Islet precursor cell (in vitro differentiated cells): ENCODE measurements at places on chromosomes 7 and 10.

GRCh38 chr7:16778476-16778875 lies 24.9 kb downstream of the TSPAN13 start:
- no peak for DNase-seq

- no peak for DNase-seq
Observed at GRCh38 chr10:7364474-7364873, 46.4 kb downstream of the SFMBT2 start.

DNA sequence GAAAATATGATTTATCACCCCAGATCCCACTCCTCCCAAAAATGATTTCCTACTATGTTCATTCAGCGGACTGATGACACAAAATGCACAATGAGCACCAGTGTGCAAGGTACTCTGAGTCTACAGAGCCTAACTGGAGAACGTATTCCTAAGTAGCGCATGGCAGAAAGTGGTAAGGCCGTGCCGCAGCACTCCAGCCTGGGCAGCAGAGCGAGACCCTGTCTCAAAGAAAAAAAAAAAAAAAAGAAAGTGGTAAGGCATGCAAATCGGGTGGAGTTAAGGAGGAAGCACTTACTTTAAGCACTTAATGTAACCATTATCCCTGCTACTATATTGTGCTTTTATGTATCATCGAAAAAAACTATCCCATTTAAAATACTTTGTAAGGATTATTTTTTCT lies 25.5 kb downstream of the CYP51A1 start:
- DNase-seq, result no peak

DNA sequence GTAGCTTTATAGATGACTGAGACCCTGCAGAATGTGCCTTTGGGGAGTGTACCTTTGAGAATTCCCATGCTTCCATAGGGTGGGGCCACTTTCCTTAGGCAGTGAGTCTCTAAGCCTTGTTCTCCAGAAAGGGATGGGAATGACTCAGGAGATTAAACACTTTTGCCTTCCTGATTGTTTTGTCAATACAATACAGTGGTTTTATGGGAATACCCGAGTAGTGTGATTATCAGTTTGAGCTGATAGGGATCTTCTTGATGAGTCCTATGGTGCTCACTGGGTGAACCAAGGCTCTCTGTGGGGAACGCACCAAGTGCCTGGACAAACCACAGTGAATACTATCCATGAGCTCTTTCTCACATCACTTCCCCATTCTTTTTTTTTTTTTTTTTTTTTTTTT lies 6.3 kb downstream of the MYOF start:
- peak; percentile 88 for DNase-seq

GRCh38 chr10:27341001-27341400 lies 100.4 kb upstream of the ACBD5 start:
- DNase-seq, result no peak

GRCh38 chr7:82926477-82926876 lies 236.2 kb downstream of the PCLO start:
- DNase-seq, result no peak

DNA sequence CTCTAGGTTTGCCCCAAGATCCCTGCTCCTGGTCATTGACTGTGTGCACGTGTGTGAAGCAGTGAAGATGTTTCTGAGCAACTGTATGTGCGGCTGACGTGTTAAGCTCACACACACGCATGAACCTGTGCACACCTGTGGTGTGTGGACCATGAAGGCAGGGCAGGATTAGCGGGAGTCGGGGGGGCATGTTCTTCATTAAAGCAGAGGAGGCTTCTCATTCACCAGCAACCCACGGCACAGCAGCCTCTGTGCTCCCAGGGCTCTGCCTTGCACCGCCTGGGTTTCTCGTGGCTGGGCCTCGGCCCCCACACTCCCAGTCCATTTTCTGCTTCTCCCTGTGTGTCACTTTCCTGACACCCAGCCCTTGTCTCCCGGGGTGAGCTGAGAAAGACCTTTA lies 824 bp upstream of the TACR2 start:
- DNase-seq, result no peak

- DNase-seq, result peak; percentile 21
Observed at GRCh38 chr7:156162451-156162850, 350.2 kb upstream of the SHH start.

GRCh38 chr10:787933-788651 lies 98.6 kb upstream of the DIP2C start:
- no peak for DNase-seq

DNA sequence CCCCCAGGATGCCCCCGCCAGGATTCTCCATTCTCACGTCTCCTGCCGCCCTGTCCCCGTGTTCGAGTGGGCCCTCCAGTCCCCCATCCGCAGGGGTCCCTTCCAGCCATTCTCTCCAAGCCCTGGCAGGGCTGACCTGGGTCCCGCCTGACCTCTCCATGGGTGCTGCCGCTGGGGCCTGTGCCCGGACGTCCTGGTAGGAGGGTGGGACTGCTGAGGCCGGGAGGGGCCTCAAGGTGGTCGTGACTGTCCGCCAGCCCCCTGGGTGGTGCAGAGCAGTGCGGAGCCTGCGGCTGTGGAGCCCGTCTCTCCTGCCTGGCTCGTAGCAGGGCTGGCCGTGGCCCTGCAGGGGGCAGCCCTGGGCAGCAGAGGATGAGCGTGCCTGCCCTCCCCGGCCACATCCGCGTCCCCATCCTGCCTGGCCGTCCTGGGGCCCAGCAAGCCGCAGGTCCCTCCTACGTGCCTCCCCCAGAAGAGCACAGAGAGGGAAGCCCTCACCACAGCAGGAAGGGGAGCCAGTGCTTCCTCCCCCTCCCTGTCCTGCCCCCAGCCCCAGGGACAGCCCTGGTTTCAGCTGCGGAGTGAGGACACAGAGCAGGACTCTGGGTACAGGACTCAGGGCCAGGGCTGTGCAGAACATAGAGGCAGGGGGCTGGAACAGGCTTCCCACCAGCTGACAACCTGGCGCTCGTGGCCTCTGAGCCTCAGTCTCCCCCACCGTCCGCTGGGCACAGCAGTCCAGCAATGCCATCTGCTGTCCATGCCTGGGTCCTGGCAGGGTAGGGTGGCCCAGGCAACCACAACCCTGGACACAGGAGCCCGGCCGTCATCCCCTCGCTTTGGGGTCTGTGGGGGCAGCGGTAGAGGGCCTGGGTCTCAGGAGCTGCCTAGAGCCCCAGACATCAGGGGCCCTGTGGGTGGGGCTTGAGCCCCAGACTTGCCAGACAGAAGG lies 1.5 kb upstream of the GRIFIN start:
- DNase-seq, result peak; percentile 84

DNA sequence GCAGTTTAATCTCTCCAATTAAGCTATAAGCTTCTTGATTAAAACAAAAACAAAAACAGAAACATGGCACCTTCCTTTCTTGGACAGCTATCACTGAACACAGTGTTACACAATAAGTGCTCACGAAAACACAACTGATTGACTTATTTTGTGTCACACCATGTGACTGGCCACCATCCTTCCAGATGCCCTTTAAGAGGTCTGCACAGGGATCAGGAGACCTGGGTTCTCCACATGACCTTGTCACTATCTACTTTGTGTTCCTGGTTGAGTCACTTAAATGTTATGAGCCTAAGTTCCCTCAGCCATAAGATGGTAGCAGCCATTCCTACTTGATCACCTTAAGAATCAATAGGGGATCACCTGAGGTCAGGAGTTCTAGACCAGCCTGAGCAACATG lies 120.1 kb downstream of the HIPK2 start:
- DNase-seq, result no peak

DNA sequence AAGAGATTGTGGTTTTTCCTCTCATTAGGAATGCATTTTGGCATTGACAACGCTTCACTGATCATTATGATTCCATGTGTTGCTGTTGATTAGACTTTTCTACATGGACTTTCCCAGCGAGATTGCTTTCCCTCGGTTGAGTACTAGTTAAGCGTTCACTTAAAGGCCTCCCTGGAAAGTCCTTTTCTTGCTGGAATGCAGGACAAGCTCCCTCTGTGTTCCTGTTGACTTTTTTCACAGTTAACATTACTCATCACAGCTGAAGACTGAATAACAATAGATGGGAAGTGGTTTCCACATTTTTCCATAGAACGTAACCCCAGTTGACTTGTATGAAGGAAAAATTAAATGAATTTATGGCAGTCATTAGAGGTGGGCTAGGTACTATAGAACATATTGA lies 2.6 kb upstream of the CAV1 start:
- peak; percentile 50 for DNase-seq
